Activated naive CD8-positive, alpha-beta T cell treated with anti-CD3 and anti-CD28 coated beads, Interleukin-2, amount 10 ng/mL, durations not matched to agents 7 days and 5 days (primary cell): ENCODE measurements at places on chromosomes 3 and 15. TPM values are rescaled to one million over a fixed set of nuclear protein-coding genes. Genes with fewer than 3 reads are reported as not detected.
A peak's percentile ranks its signal among the peaks of the same experiment; 100 is the strongest.

CAV3 gene
- total RNA-seq = not detected

- DNase-seq = no peak
Measured at GRCh38 chr3:177596816-177597271, 399.6 kb upstream of the TBL1XR1 start.

DNA sequence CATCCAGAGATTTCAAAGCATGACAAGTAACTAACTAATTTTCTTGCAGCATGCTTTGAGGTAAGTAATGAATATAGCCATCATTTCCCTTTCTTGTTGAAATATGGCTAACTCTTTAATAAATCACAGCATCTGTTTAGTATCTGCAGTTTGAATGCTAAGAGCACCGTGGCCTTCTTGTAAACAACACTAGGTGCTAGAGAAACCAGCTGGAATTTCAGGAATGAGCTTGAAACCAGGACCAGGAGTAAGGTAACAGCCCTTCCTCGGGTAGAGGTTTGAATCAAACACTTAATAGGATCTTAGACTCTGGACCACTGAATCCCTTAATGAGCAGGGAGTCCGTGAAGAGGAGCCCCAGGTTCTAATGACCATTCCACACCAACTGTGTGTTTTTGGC is 13.6 kb downstream of the CALML4 start:
- DNase-seq = no peak

DNA sequence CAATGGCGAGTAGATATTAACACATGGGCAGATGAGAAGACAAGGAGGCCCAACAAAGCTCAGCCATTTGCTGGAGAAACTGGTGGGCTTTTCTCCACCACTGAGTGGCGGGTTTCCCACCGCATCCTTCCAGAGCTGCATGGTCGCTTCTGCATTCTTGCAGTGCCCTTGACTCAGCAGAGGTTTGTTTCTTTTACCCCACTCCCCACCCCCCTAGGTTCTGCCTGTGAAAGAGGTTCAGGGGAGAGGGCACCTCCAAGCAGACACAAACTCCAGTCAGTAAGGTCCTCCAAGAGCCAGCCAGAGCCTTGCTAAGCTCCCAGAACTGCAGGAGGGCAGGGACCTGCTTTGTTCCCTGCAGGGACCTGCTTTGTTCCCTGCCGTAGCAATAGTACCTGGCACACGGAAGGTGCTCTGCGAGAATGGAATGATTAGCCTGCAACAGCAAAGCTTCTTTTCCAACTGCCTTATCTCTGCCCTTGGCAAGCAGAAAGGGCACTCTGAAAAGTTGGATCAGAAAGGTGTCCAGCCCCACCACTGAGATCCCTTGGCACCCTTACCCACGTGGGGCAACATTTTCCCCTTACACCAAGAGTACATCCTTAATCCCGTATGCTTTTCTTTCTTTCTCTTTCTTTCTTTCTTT is 1.4 kb downstream of the PAQR5 start:
- no peak for DNase-seq

DNA sequence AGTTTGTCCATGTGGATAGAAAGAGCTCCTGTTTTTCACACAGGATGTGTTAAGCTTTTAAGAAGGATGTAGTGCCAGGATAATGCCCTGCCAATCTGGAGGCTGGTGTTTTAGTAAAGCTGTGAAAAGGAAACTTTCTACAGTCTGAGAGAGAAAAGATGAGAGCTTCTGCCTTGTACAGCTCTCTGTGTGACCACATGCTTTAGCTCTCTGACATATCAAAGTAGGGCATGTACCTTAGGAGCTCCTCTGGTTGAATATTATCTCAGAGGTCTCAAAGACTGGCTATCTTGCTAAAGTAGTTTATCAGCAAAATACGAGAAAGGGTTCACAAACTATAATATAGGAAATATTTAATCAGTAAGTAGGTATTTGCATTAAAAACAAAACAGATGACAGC is 30.4 kb downstream of the CDIN1 start:
- no peak for DNase-seq

DNA sequence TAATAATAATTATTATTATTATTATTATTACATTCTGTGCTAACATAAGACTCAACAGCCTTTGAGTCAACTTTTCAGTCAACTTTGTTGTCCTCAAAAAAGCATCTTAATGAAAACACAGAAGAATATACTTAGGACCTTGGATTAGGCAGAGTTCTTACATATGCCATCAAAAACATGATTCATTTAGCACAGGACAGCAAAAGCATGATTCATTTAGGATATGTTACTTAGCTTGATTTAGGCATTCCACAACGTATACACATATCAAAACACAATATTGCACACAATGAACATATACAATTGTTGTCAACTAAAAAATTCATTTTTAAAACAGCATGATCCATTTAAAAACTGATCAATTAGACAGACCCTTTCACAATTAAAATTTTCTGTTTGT is 213.0 kb downstream of the FMN1 start:
- DNase-seq = no peak

- no peak for DNase-seq
Measured at GRCh38 chr3:188720636-188721035, 451.1 kb upstream of the TPRG1 start.

MLF1 gene
- total RNA-seq = 0.83 TPM

DNA sequence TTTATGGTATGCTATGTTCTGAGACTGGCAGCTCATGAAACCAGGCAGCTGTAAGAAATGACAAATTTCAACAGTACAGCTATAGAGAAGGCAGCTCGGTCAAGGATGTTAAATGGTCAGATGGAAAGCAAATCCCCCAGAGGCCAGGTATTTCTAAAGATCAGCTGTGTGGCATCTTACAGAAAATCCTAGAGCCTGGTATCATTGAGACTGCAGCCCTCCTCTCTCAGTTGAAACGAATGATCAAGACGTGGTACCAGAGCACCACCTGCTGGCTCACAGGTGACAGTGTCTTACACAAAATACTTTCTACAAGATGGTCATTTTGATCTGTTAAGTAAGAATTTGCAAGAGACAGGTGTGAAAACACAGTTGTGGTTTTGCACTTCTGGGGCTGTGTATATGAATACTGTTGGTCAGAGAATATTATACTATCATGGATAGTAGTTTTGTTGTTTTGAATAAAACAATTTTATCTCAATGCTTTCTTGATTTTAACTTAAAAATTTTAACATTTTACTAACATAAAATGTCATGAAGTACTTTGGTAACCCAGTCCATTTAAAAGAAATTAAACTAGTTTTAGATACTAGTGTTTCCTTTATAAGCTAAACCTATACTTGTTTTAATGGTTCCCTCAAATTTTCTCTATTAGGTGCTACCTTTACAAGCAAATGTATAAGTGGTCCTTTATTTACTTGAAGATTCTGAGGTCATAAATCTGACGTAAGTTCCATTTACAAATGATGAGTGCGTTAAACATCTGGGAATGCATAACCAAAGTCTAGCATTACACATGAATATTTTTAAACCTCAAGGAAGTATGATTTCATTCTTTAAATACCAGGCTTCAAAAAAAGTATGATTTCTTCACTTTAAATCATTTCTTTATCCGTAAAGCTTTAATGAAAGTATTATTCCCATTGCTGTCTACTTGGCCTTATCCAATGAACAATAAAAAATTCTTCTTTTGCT is 121.8 kb downstream of the PDZRN3 start:
- DNase-seq = peak; percentile 38

LCMT2 gene
- 13.0 TPM for total RNA-seq

KCNAB1 gene
- total RNA-seq = not detected

FAM107A gene
- not detected for total RNA-seq

RPP25 gene
- total RNA-seq = 3.5 TPM

RASL12 gene
- total RNA-seq = not detected

DNA sequence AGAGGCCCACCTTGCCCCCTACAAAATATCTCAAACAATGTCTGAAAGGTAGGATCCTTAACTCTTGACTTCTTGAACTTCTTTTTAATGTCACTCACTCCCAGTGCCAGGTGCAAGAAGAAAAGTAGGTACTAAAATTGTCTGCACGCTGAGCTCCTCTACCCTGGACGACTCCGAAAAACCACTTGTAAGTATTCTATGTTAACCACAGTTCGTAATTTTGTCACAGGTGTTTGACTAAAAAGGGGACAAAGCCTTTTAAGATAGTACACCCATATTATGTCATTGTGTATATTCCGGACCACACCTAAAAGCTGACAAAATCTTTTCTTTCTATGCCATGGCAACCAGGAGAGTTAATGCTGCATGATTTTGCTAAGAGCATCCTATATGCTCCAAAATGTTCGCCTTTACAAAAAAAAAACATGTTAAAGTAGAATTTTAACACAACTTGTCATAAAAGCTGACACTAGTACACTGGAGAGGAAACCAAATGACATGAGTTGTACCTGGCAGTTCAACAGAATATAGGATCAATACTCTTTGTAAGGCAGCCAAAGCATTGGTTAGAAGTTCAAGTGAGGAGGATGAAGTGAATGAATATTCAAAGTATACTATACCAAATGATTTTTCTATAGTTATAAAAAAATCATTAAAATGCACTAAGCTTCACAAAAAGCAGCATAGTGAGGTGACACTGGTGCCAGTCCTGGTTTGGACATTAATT is 210.5 kb downstream of the FOXP1 start:
- no peak for DNase-seq

- DNase-seq = no peak
Measured at GRCh38 chr3:25844891-25845290, 55.0 kb downstream of the OXSM start.

SIDT1 gene
- 50.6 TPM for total RNA-seq

- DNase-seq = no peak
Measured at GRCh38 chr3:112640930-112641801, at the start of gene CCDC80. Gene CCDC80, minus strand, starts transcription at chr3:112641143. Its CDS starts 1,238 bp downstream, at chr3:112639905.

GRCh38 chr15:91099616-91099994 is 452 bp upstream of the SV2B start:
- DNase-seq = peak; percentile 51

DNA sequence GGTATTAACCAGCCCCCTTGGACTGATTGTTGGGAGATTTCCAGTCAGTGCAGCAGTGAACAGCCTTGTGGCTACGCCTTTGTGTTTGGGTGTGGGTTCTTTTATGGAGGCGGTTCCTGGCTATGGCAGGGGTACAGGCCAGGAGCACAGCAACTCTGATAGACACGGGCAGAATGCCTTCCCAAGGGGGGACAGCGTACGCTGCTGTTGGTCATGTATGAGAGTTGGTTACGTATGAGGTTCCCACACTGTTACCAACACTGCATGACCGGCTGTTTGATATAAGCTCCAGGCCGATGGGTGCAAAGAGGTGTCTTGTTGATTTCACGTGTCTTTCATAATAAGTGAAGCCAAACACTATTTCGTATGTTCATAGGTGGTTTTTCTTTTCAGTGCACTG is 187.8 kb downstream of the NSMCE3 start:
- DNase-seq = no peak

DNA sequence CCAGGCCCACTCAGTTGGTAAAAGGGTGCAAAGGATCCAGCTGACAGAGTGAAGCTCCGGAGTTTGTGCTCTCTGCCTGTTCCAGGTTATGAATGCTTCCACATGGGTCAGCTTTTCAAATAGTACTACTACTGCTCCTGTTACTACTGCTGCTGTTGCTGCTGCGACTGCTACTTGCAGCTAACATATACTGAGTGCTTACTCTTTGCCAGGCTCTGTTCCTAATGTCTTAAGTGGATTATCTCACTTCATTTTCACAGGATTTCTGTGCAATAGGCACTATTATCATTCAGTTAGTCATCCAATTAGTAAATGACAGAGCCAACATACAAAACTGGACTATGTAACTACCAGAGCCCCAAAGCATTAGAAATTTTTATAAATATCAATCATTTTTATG is 106.5 kb downstream of the IQCH start:
- no peak for DNase-seq

DNA sequence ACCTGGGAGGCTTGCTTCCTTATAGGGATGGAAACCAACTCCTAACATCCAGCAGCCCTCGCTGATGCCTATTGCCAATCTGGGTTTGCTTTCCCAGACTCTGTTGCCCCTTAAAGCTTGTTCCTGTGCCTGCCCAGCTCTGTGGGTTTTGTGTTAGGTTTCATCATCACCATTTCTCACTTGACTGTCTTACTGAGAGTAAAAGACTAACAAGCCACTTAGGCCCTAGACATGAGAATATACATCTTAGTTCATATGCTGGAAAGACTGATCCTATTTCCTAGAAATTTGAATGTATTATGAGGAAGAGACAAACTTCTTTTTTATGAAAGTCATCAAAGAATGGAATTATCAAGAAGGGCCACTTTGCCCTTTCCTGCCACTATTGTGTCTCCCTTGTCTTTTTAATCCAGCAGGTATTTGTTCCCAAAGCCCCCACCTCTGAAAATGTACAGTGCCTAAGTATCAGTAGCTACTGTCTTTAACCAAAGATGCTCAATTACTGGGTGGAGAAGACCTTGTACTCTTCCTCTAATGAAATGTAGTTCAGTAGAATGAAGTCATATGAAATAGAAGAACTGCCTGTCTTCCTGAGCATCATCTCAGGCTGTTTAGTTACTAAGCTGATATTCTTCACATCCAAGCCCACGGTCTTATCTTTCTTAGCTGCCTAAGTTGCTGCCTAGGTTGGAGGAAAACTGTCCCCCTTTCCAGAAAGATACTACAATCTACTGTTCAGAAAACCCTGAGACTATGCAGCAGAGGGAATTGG is 59.8 kb upstream of the ZPLD1 start:
- no peak for DNase-seq

CCR3 gene
- 1.3 TPM for total RNA-seq

GRCh38 chr3:125410922-125411321 is 35.8 kb upstream of the ZNF148 start:
- DNase-seq = no peak

AADAC gene
- total RNA-seq = not detected
